ENCODE measurements at places on chromosomes 13 and 19. TPM values are rescaled to one million over a fixed set of nuclear protein-coding genes. Genes with fewer than 3 reads are reported as not detected.
A peak's percentile ranks its signal among the peaks of the same experiment; 100 is the strongest.

ADAMTSL5 gene
- under 0.01 TPM for total RNA-seq

GRCh38 chr13:86838411-86839120 is 832.6 kb upstream of the SLITRK5 start:
- no peak for DNase-seq

- DNase-seq = no peak
Measured at GRCh38 chr13:79659121-79659521, 178.2 kb downstream of the NDFIP2 start.

- DNase-seq = no peak
Measured at GRCh38 chr13:38376546-38376945, 26.9 kb downstream of the UFM1 start.

DNA sequence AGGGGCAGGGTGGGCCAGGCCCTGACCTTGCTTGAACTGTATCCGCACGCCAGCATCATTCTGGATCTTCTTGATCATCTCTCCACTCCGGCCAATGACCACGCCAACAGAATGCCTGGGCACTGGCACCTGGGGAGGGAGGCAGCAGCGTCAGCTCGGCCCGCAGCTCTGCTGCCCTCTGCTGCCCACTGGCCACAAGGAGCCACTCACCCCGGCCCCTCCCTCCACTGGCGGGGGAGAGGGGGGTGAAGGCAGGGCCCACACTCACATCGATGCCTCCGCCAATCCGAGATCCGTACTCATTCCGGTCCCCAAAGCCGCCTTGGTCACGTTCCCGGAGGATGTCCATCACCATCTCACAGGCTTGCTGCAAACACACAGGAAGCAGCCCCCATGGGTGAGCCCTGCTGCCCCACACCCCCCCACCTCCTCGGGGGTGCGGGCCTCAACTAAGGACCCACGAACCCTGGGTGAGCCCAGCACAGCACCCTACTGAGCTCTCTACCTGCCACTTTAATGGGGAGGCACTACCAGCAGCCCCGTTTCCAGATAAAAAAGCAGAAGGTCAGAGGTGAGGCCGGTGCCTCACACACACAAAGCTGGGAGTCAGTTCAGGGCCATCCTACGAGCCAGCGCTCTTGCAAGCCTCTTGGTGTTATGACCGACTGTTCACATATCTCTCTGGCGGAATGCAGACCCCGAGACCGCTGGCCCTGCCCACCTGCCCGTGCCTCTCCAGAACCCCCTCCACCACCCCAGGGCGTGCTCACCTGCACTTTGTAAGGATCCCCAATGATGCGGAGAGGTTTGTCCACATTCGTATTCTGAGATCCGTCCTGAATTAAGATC is 6.7 kb downstream of the KHSRP start:
- DNase-seq = peak; percentile 80

- no peak for DNase-seq
Measured at GRCh38 chr13:25180775-25181537, 8.9 kb upstream of the AMER2 start.

TUBA3C gene
- not detected for total RNA-seq

PCDH17 gene
- total RNA-seq = 94.2 TPM

- DNase-seq = no peak
Measured at GRCh38 chr19:2051773-2052704, 995 bp upstream of the MKNK2 start.

GRCh38 chr13:58324161-58324560 is 692.6 kb downstream of the PCDH17 start:
- DNase-seq = no peak

GRCh38 chr13:45718063-45718462 is 15.9 kb downstream of the CBY2 start:
- no peak for DNase-seq

DNA sequence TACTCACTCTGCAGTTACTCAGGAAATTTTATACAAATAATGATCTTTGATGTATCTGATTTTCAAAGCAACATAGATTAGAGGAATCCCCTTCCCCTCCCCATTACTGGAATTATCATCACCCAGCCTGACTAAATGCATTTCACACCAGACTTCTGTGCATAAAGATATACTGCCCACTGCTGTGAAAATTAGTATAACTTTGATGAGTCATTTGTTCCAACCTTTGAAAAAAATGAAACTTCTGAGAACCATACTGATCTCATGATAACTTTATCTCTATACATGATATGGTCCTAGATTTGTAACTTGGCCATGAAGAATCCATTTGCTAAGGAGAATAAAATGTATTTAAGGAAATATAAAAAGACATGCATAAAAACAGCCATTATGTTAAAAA is 63.9 kb downstream of the GPC6 start:
- DNase-seq = no peak

ERICH4 gene
- not detected for total RNA-seq

GRCh38 chr19:28009696-28010095 is 1203.3 kb downstream of the UQCRFS1 start:
- no peak for DNase-seq

GRCh38 chr13:57409121-57409520 is 222.4 kb upstream of the PCDH17 start:
- DNase-seq = no peak

- no peak for DNase-seq
Measured at GRCh38 chr13:44437356-44438233, 64.0 kb downstream of the SERP2 start.

All from frontal cortex (tissue), 4 donors.